A549 treated with ZK216348 at 1 μM for 4 hours (cell line): ENCODE measurements at places on chromosomes 2 and 18. TPM values are rescaled to one million over a fixed set of nuclear protein-coding genes. Genes with fewer than 3 reads are reported as not detected.

The STARD7 gene
- 83.5 to 103 TPM (median 95.6 TPM) in 5 replicates for total RNA-seq

The GALNT3 gene
- total RNA-seq, result 0.11 TPM in 1 of 5 replicates, not detected in the others

The CYP27C1 gene
- 2.7 to 4.9 TPM (median 4.2 TPM) in 5 replicates for total RNA-seq

The GRP gene
- not detected in 5 replicates for total RNA-seq

The LINC00305 gene
- not detected in 5 replicates for total RNA-seq

The MTIF2 gene
- 39.8 to 50.7 TPM (median 40.8 TPM) in 5 replicates for total RNA-seq

The USP37 gene
- total RNA-seq, result 3.3 to 5.6 TPM (median 4.8 TPM) in 5 replicates

The TMEM198 gene
- 0.71 to 1.6 TPM (median 1.2 TPM) in 5 replicates for total RNA-seq

The CYRIA gene
- 0.04 to 0.60 TPM (median 0.17 TPM) in 5 replicates for total RNA-seq

The PCARE gene
- total RNA-seq, result not detected in 5 replicates

The UGT1A3 gene
- 0.12 to 0.19 TPM (median 0.17 TPM) in 3 of 5 replicates, not detected in the others for total RNA-seq

The IL1B gene
- 0.22 to 0.33 TPM in 2 of 5 replicates, not detected in the others for total RNA-seq

The SNTG2 gene
- not detected in 5 replicates for total RNA-seq

The TTN gene
- under 0.01 to 0.01 TPM (median under 0.01 TPM) in 5 replicates for total RNA-seq

The GCKR gene
- total RNA-seq, result 0.28 to 0.77 TPM (median 0.36 TPM) in 4 of 5 replicates, not detected in the other

The DES gene
- total RNA-seq, result 0.18 to 0.51 TPM (median 0.40 TPM) in 3 of 5 replicates, not detected in the others

The FAM237A gene
- total RNA-seq, result not detected in 5 replicates

The ERBB4 gene
- not detected in 5 replicates for total RNA-seq

The CHRNA1 gene
- total RNA-seq, result not detected in 5 replicates

The ARMC9 gene
- 12.9 to 21.5 TPM (median 16.3 TPM) in 5 replicates for total RNA-seq

The CDCA7 gene
- 32.3 to 49.4 TPM (median 45.8 TPM) in 5 replicates for total RNA-seq

The PDIA6 gene
- 306 to 376 TPM (median 350 TPM) in 5 replicates for total RNA-seq

The TMEM163 gene
- total RNA-seq, result 0.07 TPM in 2 of 5 replicates, not detected in the others

The IL1R1 gene
- total RNA-seq, result 27.0 to 46.0 TPM (median 40.9 TPM) in 5 replicates

The OR6B3 gene
- total RNA-seq, result not detected in 5 replicates

The DNER gene
- 7.1 to 12.4 TPM (median 9.0 TPM) in 5 replicates for total RNA-seq

The DIPK1C gene
- not detected in 5 replicates for total RNA-seq

The DUSP11 gene
- total RNA-seq, result 28.7 to 38.6 TPM (median 36.5 TPM) in 5 replicates

The GPR35 gene
- 0.34 to 1.6 TPM (median 1.1 TPM) in 5 replicates for total RNA-seq

The QPCT gene
- 16.7 to 20.7 TPM (median 18.6 TPM) in 5 replicates for total RNA-seq

The GAL3ST2 gene
- total RNA-seq, result 0.20 to 0.46 TPM (median 0.33 TPM) in 5 replicates

The MC5R gene
- total RNA-seq, result not detected in 5 replicates

The ASAP2 gene
- total RNA-seq, result 28.4 to 49.8 TPM (median 41.9 TPM) in 5 replicates

The COLEC11 gene
- total RNA-seq, result 0.39 to 1.4 TPM (median 0.47 TPM) in 5 replicates

The ATL2 gene
- 46.6 to 57.7 TPM (median 50.9 TPM) in 5 replicates for total RNA-seq

The HOXD3 gene
- 0.14 to 0.32 TPM in 2 of 5 replicates, not detected in the others for total RNA-seq

The PDE1A gene
- 0.07 to 0.43 TPM (median 0.15 TPM) in 5 replicates for total RNA-seq

The REL gene
- total RNA-seq, result 1.0 to 3.6 TPM (median 2.3 TPM) in 5 replicates

The KCNE4 gene
- total RNA-seq, result 0.53 to 0.92 TPM (median 0.70 TPM) in 5 replicates

The TMEM247 gene
- total RNA-seq, result not detected in 5 replicates

The HOXD4 gene
- 0.44 to 0.66 TPM (median 0.56 TPM) in 5 replicates for total RNA-seq

The DNAH6 gene
- total RNA-seq, result 0.01 to 0.44 TPM in 2 of 5 replicates, not detected in the others

The ACTG2 gene
- total RNA-seq, result 0.12 to 0.38 TPM (median 0.13 TPM) in 3 of 5 replicates, not detected in the others
